Vagina (tissue), 2 donors: ENCODE measurements at places on chromosomes 13 and 19. TPM values are rescaled to one million over a fixed set of nuclear protein-coding genes. Genes with fewer than 3 reads are reported as not detected.

DNA sequence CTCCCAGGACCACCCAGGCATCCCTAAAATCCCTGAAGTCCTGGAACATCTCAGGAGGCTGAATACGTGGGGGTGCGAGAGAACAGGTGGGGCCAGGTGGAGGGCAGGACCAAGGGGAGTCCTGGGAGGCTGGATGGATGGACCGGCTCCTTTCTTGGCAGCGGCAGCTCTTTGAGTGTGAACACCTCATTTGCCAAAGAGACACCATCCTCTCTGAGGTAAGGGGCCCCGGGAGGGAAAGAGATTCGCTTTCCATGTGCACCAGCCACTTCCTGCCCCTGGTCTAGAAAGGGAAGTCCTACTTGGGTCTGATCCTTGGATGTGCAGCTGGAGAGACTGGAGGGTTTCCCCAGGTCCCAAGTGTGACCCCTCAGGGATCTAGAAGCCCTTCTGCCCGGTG lies 16.2 kb downstream of the PTH2 start:
- H3K4me3 ChIP-seq, result no peak overlapping the region
- H3K27me3 ChIP-seq, result no peaks in the 10 kb centered on the region
- no peak for DNase-seq
- H3K4me1 ChIP-seq, result no peaks in the 10 kb centered on the region

- H3K4me3 ChIP-seq, result no peak overlapping the region
- H3K36me3 ChIP-seq, result no peaks in the 10 kb centered on the region
- peaks cover 6% of the 10 kb centered on the region for H3K4me1 ChIP-seq
- H3K27ac ChIP-seq, result peak overlapping the region; percentile 93
- no peaks in the 10 kb centered on the region for H3K27me3 ChIP-seq
- DNase-seq, result no peak
These were observed 65.8 kb upstream of the STARD13 start for GRCh38 chr13:33351319-33351718.

DNA sequence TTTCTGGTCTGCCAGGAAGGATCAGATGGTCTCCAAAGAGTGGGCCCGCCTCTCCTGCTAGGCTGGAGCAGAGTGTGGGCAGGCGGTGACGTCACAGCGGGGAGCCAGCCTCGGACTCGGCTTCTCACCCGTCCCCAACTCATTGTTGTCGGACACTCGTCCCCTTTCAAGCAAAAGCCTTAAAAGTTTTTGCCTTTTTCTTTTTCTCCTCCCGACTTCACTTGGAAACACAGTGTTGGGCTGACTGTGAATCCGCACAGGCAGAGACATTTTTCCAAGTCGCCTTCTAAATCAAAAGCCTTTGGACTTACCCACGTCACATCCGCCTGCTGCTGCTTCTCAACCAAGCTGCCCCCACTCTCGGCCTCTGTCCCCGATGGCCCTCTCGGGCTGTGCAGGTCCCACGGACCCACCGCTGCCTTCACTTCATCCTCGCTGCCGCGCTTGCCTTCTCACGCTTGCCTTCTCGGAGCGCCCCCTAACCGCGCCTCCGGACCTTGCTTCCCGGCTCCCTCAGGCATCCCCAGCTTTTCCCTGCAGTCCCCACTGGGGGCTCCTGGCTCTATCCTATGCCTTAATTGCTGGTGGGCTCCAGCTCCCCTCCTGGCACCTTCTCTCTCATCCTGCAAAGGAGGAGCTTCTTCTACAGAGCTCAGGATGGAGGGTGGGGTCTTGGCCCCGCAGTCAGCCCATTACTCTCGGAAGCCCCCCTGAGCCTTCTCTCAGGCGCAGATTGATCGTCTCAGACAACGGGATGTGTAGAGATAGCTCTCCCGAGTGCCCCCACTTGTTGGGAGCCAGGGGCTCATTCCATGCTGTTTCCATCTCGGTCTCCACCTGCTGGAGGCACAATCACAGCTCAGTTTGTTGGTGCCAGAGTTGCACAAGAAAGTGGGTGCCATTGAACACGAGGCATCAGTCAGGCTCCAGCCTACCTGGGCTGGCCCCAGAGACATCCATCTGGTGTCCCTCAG lies 3.9 kb upstream of the ZNF135 start:
- peaks cover 14% of the 10 kb centered on the region for H3K4me1 ChIP-seq
- no peaks in the 10 kb centered on the region for H3K27me3 ChIP-seq
- no peaks in the 10 kb centered on the region for H3K36me3 ChIP-seq
- no peak overlapping the region for H3K27ac ChIP-seq
- DNase-seq, result no peak

DNA sequence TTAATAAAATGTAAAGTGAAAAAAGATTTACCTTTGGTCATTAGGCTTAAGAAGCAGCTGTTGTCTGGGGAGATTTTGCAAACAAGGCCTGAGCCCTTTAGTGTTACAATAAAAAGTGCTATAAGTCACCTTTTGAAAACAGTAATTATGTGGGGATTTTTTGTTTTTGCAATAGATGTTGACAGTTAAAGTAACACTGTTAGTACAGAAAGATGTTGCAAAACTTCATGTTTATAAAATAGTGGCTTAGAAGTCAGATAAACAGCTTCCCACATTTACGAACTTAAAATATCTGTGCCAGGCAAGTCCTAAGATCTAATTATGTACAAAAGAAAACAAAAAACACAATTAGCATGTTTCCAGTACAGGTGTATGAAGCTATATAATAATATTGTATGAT lies 138.0 kb upstream of the IRS2 start:
- no peaks in the 10 kb centered on the region for H3K36me3 ChIP-seq
- H3K4me3 ChIP-seq, result no peak overlapping the region
- no peaks in the 10 kb centered on the region for H3K27me3 ChIP-seq
- H3K27ac ChIP-seq, result no peak overlapping the region
- H3K4me1 ChIP-seq, result no peaks in the 10 kb centered on the region

The PBX4 gene
- 5.2 TPM for total RNA-seq
